ENCODE measurements at places on chromosomes 1 and 21.

- no peak for DNase-seq
These were observed 21.9 kb upstream of the ID3 start for GRCh38 chr1:23581219-23581618.

- DNase-seq: no peak
These were observed 38.6 kb downstream of the DENND1B start for GRCh38 chr1:197736685-197737084.

DNA sequence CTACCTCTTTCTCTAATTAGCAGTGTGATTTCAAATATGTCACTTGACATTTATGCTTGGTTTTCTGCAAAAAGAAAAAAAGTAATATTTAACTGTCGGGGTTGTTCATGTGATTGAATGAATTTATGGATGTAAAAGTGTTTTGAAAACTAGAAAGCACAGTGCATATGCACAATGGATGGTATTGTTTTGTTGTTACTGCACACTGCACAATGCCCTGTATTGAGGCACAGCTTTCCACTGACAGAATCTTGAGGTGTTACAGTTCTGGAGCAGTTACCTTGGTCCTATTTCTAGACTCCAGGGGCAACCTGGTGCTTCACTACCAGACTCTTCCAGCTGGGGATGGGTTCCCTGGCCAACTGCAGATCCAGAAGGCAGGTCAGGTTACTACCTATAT lies 116.8 kb upstream of the L1TD1 start:
- DNase-seq: no peak

DNA sequence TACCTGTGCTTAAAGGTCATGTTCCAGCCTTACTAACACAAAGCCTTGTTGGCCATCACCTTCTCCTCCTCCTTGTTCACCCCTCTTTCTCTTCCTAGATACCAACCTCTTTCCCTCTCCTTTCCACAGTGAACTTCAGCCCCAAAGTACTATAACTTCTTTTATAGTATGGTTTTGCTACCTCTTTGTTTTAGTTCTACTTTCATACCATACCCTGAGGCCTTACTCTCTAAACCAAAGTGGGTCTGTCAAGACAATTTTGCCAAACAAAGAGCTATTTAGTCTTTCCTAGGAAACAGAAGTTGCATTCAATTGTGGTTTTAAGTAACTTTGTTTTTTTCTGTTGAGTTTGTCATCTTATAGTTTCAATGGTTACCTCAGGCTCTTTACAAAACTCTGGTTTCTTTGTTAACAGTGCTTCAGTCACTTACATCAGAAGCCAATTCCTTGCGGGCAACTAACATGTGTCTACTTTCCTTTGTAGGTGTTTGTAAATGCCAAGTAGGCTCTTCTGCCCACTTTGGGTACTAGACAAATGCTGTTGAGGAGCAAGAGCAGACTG lies 623.9 kb upstream of the PKN2 start:
- no peak for DNase-seq

- no peak for DNase-seq
These were observed 120.5 kb downstream of the IER5 start for GRCh38 chr1:181208967-181209366.
